Common myeloid progenitor, CD34-positive (primary cell): ENCODE measurements at places on chromosomes 11 and 22.

- no peak for DNase-seq
These were observed 651 bp downstream of the CRYAB start for GRCh38 chr11:111910676-111911562.

DNA sequence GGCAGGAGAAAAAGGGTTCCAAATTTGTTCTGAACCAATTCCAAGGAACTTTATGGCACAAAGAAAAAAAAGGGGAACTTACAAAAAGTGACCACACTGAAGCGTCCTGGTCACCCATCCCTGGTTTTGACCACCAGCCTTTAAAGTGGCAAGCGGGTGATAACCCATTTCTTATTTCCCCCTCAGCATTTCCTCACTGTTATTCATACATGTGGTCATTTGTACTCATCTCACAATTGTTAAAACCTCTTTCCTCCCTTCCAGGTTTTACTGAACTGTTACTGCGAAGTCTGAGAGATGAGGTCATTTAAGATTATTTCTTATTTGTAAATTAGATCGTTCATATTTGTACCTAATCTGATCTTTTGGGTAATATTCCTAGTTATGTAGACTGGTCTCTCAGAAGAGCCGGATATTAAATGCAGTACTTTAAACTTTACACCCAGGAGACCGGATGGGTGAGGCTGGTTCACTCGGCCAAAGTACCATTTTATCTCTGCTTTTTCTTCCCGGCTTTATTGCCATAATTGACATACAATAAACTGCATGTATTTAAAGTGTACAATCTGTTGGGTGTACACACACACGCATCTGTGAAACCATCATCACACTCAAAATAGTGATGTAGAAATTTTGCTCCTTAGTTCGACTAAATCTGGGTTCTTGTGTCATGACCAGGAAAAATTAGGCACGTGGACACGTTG lies 47.0 kb downstream of the CDPF1 start:
- DNase-seq, result no peak

DNA sequence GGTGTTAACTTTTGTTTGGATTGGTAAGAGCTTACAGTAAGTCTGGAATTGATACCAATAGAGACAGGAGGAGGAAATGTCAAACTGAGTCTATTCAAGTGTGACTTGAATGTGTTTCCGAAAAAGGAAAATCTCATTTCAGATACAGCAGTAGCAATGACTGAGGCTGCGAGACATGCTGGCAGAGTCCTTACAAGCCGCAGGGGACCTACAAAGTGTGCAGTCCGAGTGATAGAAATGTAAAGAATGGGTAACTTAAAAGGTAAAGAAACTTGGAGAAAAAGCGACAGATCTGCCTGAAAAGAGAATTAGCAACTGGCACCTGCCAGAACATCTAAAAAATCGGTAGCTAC lies 444 bp downstream of the CWF19L2 start:
- no peak for DNase-seq

DNA sequence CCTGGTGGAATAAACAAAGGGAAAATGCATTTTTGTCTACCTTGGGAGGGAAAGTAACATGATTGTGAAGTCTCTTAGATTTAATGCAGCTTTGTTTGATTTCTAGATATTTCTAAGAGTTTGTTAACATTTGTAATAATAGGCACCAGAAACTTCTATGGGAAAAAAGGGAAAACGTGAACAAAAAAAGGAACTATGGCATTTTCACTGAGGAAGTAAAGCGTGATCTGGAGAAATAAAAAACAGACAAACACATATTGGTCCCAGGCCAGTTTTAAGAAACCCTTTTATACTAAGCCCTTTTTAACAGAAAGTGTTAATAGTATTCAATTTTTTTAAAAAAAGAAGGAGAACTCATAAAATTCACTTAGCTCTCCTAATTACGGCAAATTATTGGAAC lies 6.9 kb upstream of the MS4A7 start:
- no peak for DNase-seq

- peak; percentile 13 for DNase-seq
These were observed 15.9 kb upstream of the HYLS1 start for GRCh38 chr11:125871391-125872137.

GRCh38 chr11:45801723-45802315 lies 3.1 kb upstream of the SLC35C1 start:
- DNase-seq, result peak; percentile 17

GRCh38 chr22:37818409-37819104 lies 4.6 kb upstream of the GALR3 start:
- DNase-seq, result peak; percentile 84

DNA sequence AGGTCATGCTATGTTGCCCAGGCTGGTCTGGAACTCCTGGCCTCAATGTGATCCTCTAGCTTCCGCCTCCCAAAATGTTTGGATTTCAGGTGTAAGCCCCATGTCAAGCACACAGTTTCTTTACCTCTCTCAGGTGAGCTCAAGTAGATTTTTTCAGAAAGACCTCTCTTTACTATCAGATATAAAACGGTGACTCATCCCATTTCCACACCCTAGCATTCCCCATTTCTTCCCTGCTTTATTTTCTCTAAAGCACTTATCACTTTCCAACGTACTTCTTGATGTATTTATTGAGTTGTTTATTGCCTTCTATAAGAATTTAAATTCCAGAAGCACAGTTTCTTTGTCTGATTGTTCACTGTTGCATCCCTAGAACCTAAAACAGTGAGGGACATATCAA lies 3.7 kb downstream of the TSG101 start:
- no peak for DNase-seq

DNA sequence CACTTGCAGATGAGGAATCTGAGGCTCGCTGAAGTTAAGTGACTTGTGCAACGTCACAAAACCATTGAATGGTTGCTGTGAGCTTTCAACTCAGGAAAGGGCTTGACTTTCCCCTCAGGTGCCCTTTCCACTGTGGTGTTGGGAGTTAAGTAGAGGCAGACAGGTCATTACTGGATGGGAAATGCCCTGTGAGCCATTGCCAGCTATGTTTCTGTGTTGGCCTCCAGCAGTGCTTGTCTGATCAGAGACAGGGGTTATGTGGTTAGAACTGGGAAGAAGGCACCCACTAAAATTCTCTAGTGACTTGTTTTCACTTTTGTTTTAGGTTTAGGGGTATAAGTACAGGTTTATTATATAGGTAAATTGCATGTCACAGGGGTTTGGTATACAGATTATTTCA lies 96.6 kb downstream of the FDX1 start:
- DNase-seq, result no peak

DNA sequence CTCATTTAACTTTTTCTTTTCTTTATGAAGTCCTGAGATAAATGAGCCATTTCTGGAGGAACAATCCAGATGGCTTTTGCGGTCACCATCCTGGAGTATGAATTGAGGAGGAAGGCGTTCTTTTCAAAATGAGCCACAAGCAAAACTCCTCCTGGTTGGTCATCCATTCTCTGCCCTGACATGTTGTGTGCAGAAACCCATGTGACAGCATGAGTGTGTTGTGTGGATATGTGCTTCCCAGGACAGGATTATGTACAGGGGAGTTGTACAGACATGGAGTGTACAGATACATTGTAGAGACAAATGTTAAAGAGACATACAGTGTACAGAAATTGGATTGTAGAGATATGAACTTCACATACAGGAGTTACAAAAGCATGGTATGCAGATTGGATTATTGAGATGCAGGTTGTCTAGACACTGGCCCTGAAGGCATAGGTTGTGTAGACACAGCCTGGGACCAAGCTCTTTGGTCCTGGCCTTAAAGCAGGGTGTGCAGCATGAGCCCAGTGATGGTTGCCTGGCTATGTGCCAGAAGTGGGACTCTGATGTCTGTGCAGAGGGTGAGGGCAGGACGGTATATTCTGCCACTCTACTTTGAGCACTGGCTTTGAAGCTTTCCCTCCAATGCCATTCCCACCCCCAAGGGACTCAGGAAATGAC lies 178.5 kb upstream of the ZBED5 start:
- no peak for DNase-seq

DNA sequence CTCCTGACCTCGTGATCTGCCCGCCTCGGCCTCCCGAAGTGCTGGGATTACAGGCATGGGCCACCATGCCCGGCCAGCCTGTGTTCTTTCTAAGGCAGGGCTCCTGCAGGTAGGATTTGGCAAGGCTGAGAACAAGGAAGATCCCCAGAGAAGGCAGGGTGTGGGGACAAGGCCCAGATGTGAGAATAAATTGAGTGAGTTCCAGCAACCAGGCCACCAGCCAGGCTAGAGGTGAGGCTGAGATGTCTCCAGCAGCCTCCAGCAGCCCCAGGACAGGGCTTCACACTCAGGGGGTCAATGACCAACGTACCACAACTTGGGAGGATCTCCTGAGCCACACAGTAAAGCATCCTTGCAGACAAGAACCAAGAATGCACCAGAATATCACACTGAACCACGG lies 75.1 kb downstream of the BUD13 start:
- DNase-seq, result no peak

DNA sequence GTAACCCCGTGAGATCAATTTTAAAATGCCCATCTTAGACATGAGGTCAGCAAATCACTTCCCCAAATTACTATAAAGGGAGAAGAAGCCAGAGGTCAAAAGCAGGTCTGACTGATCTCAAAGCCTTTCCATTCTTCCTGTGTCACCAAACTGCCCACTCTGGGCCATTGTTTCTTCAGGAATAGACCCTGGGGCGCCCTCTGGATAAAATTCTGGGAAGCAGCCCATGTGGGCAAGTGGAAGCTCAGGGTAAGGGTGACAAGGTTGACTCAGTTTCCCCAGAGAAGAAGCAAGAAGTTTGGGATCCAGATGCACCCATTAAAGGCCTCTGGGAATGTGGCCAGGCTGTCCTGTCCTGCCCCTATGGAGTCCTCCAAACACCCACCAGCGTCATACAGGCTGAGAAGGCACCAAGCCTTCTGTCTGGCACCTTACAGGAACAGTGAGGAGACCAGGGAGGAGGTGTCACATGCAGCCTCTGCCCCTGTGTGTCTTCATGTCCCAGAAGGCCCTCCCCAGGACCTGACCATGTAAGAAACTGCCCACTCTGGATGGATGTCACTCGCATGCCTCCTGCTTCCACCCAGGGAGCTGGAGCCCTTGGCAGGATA lies 50.1 kb downstream of the CHST1 start:
- DNase-seq, result no peak

- no peak for DNase-seq
These were observed 699.1 kb upstream of the ARHGAP42 start for GRCh38 chr11:99987821-99988470.

DNA sequence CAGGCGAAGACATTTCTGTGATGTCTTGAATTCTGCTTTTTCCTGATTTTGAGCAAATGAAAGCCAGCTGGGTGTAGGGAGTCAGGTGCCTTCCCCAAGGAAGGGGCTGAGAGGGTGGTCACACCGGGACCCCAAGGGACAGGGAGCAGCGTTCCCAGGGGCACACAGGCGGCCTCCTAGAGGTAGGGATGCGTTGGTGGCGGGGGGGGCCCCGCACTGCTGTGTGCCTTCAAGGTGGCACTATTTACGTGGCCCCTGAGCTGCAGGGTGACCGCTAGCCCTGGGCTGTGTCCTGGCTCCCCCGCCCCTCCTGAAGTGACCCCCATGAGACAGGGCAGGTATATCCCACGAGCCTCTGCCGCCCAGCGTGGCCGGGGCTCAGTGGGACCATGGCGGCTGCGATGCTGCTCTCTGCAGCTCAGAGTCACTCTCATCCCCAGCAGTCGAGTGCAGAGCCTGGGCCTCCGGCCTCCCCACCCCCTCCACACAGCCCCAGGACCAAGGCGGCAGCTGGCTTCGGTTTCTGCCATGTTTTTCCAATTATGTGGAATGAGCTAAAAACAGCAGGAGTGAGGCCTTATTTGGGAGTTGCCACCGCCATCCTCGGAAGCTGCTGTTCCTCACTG lies 60.9 kb downstream of the LRP5 start:
- DNase-seq, result no peak

- no peak for DNase-seq
These were observed 29.6 kb downstream of the C22orf31 start for GRCh38 chr22:29032014-29032475.

DNA sequence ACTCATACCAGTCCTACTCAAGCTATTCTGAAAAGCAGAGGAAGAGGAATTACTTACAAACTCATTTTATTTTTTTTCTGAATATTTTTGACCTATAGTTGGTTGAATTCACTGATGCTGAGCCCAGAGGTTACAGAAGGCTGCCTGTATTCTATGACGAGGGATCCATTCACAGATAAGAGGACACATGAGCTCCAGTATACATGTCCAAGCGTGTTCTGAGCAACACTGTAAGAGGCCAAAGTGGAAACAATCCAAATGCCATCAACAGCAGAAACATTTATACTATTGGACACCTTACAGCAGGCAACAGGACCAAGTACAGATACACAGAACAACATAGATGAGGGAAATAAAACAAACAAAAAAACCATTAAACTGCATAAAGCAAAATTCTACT lies 10.3 kb downstream of the KDM4E start:
- DNase-seq, result no peak

- DNase-seq, result no peak
These were observed 498.3 kb downstream of the BUD13 start for GRCh38 chr11:116274521-116274920.

DNA sequence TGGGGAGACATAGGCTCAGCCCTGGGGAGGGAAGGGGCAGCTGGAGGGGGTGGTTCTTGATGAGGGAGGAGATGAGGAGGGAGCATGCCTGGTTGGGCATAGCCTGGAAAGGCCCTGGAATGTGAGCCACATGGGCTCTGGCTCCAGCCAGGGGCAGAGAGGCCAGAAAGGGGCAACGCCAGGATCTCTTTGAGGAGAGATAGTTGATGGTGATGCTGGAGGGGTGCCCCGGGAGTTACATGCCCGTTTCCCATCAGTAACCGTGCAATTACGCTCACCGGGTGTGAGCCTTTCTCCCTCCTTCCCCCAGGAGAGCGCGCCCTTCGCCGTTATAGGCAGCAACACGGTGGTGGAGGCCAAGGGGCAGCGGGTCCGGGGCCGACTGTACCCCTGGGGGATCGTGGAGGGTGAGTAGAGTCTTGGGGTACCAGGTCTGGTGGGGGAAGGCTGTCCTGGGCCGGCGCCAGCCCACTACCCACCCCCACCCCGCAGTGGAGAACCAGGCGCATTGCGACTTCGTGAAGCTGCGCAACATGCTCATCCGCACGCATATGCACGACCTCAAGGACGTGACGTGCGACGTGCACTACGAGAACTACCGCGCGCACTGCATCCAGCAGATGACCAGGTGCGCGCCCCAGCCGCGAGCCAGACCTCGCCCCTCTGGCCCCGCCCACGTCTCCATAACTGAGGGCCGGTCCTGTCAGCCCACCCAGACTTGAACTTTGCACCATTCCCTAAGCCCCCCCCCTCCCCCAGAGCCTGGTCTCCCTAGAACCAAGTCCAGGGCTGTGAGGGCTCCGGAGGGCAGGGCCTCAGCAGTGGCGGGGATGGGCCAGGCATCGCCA lies 1.8 kb upstream of the GP1BB start:
- no peak for DNase-seq

GRCh38 chr22:24200619-24201212 lies 19.4 kb downstream of the SUSD2 start:
- no peak for DNase-seq
